Left lung (tissue), 14 donors: ENCODE measurements at places on chromosomes 4 and X.

DNA sequence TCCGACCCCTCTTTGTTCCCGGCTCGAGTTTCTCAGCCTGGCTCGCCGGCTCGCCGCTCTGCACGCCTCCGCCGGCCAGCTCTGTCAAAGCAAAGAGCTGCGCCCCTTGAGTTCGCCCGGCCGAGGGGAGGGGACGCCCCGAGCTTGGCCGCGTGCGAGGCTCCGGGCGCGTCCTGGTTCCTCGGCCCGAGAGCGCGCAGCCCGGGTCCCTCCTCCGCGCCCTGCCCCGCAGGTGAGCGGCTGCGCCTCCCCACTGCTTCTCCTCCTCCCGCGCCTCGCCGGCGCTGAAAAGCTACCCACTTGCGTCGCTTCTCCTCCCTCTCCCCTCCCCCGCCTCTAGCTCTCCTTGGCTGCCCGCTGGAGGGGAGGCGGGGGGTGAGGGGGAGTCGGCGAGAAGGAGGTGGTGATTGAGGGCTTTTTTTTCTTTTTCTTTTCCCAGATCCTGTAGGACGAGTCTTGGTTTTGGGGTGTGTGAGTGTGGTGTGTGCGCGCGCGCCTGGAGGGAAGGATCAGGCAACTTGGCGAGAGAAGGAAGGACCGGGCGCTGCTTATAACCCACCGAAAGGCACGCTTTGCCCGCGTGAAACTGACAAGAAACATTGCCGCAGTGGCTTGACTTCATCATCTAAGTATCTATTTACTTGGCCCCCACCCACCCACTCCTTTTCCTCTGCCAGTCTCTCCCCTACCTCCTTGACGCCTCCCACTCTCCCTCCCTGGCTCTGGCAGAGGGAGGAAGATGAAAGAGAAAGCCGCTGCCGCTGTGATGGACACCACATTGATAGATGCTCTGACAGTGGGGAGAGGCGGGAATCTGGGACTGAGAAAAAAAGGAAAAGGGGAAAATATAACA, at the start of gene LEF1:
Gene LEF1, minus strand, starts transcription at position 262 of the 853 bp plus-strand sequence. CDS start 1,165 bp downstream, outside the sequence.
- peak; percentile 75 for DNase-seq

GRCh38 chrX:70044541-70045245, 5.0 kb downstream of the AWAT2 start:
- DNase-seq, result no peak

DNA sequence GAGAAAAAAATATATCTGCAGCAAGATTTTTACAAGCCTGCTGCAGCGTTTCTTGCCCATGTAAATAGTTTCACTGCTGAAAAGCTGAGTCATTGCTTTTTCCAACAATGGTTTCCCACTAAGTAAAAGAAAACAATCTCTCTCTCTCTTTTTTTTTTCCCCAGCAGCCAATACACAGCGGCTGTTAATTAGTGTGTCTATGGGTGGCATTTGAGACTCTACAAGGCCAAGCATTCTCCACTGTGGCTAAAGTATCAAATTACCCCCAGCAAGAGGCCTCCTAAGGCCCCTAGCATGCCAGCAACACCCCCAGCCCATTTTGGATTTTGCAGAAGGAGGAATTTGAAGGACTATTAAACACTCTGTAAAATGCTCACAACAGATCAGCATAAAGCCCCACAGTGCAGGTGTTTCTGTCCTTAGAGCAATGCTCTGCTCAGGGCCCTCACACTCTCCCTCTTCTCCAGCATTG, 837.4 kb downstream of the TRIML1 start:
- DNase-seq, result no peak

DNA sequence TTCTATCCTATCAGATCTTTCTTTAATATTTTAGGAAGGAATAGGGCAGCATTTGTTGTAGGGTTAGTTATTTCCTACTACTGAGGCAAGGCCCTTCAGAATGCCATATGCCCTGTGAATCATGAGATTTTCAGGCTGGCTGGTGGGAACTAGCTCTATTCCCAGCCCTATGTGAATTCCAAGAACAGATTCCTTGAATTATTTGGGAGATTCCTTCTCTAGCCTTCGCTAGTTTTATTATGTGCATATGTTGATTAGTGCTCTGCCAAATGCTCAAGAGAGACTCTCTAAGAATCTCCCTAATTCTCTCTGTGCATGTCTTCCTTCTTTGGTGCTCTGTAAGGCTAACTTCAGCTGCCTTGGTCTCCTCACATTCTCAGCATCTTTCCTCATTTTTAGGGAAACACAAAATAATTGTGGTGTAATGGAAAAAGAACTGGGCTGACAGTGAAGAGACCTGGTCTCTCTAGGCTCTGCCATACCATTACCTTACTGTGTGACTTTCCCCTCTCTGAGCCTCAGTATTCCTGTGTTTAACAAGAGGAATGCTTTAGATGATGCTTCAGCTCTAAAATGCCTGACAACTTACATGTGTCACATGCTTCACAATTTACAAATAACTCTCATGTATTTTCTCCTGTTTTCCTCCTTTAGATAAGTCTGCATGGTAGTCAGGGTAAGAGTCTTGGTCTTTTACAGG, 79.7 kb downstream of the VMA21 start:
- DNase-seq, result no peak

- DNase-seq, result no peak
Measured at GRCh38 chr4:158299459-158300007, 89.2 kb downstream of the TMEM144 start.

DNA sequence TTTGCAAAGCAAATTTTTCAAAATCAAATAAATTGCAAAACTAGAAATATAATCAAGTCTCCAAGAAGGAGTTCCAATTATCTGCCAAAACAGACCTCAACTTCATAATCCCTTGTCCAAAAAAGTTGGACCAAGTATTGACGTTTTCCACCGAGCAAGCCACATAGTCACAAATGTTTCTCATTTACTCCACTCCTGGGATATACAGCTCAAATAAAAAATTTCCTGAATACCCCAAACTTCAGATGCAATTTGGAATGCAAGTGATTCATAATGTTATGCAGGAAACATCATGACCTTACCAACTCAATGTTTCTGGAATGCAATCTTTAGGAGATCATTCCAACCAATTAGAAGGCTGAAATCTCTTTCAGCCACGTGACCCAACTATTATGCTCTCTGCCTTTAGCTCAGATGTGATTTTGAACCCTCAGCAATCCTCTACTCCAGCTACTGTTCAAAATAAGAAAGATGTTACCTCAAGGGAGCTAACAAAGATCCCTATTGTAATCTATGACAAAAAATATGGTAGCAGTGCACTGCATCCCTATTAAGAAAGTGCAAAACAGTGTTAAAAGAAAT, 72.4 kb downstream of the PRDM5 start:
- DNase-seq, result no peak

DNA sequence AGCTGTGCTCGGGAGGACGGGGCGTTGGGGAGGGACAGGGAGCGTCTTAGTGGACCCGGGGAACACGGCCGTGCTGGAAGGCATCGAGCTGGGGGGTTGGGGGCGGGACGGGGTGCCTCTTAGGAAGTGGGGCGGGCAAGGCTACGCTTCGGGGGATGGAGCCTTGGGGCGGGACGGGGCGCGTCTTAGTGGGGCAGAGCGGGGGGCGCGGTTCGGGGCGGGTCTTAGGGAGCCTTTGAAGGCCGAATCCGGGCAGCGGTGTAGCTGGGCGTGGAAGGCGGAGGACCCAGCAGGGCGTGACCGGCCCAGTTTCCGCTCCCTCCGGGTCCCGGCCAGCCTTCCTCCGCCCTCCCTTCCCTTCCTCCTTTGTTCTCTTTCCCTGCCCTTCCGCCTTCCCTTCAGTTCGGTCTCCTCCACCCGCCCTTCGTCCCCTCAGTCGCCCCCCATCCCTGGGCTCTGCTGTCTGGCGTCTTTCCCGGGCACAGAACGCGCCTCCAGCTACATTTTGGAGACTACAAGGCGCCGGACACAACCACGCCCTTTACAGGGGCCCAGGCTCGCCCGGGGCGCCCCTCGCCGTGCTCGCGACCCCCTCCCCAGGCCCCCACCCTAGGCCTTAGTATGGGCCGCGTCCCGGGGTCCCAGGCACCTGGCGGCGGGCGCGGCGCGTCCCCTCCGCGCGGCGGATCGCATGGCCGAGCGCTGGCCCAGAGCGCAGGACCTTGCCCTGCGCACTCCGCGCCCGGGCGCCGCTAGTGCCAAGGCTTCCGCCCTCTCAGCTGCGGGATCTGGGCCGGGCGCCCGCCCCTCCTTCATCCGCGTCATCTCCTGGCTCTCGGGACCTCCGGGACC, at the start of gene ARSD:
Gene ARSD, minus strand, starts transcription at position 757 of the 852 bp plus-strand sequence. Its CDS starts 64 bp downstream, at position 693.
- DNase-seq, result peak; percentile 95

- no peak for DNase-seq
Measured at GRCh38 chr4:40300371-40301162, 34.6 kb upstream of the CHRNA9 start.

- DNase-seq, result no peak
Measured at GRCh38 chr4:15434676-15435075, 6.8 kb downstream of the C1QTNF7 start.

GRCh38 chr4:12186526-12186925, 757.8 kb upstream of the HS3ST1 start:
- DNase-seq, result no peak

- DNase-seq, result no peak
Measured at GRCh38 chr4:1239950-1240307, 9.0 kb downstream of the CTBP1 start.

GRCh38 chr4:168218645-168219044, 99.9 kb downstream of the DDX60 start:
- no peak for DNase-seq

DNA sequence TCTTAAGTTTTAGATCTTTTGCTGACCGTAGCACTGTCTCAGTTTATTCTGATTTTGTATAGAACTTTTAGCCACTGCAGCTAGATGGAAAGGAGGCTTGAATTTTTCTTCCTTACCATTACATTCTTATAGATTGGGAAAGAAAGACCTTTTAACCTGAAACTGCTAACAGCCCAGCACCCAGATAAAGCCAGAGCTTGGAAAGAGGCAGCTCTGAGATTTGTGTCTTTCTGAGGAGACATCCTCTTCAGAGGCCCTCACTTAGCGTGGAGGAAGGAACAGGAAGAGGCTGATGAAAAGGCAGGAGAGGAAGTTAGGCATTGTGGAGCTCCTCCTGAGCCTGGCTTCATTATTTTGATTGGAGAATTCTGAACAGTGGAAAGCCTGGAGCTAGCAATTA, 35.1 kb downstream of the ATG4A start:
- no peak for DNase-seq

- peak; percentile 57 for DNase-seq
Measured at GRCh38 chr4:823176-823760, 2.7 kb downstream of the CPLX1 start.

GRCh38 chr4:165656829-165657490, 216.1 kb upstream of the TLL1 start:
- DNase-seq, result no peak

GRCh38 chr4:79899481-79899880, 173.5 kb downstream of the ANTXR2 start:
- no peak for DNase-seq

GRCh38 chrX:50036426-50036825, 114.0 kb downstream of the CLCN5 start:
- no peak for DNase-seq

- no peak for DNase-seq
Measured at GRCh38 chr4:94545296-94545695, 93.6 kb downstream of the PDLIM5 start.

DNA sequence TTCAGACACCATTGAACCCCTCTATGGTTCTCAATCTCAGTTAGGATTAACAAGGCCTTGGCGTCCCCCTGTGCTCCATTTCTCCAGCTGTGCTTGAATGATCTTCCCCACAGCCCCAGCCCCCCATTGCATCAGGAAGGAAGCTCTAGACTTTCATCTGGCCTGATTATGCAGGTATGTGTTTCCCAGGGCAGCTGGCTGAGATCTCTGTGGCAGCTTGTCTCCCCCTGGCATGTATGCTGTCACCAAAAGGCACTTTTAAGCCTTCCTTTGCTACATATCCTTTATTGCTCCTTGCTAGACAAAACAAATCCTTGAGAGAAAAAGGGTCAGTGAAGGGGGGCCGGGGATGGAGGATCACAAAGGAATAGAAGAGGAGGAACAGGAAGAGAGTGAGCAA, 1056.0 kb upstream of the SLIT2 start:
- DNase-seq, result no peak

- no peak for DNase-seq
Measured at GRCh38 chrX:3271183-3271833, 75.1 kb downstream of the MXRA5 start.

- DNase-seq, result peak; percentile 76
Measured at GRCh38 chr4:168585168-168586091, 88.6 kb downstream of the PALLD start.

DNA sequence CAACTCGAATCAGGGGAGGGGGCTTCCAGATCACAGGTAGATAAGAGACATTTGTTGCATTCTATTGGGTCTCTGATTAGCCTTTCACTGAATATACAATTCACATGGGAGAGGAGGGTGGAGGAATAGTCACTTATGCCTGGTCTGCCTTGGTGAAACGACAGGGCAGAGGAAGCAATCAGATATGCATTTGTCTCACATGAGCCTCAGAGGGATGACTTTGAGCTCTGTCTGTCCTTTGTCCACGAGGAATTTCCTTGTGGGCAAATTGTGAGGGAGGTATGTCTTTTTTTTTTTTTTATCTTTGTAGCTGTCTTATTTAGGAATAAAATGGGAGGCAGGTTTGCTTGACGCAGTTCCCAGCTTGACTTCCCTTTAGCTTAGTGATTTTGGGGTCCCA, 28.5 kb upstream of the TMSB4X start:
- DNase-seq, result no peak

GRCh38 chr4:167973513-167973912, 118.8 kb upstream of the ANXA10 start:
- no peak for DNase-seq

GRCh38 chr4:12548678-12549077, 935.5 kb downstream of the RAB28 start:
- no peak for DNase-seq

DNA sequence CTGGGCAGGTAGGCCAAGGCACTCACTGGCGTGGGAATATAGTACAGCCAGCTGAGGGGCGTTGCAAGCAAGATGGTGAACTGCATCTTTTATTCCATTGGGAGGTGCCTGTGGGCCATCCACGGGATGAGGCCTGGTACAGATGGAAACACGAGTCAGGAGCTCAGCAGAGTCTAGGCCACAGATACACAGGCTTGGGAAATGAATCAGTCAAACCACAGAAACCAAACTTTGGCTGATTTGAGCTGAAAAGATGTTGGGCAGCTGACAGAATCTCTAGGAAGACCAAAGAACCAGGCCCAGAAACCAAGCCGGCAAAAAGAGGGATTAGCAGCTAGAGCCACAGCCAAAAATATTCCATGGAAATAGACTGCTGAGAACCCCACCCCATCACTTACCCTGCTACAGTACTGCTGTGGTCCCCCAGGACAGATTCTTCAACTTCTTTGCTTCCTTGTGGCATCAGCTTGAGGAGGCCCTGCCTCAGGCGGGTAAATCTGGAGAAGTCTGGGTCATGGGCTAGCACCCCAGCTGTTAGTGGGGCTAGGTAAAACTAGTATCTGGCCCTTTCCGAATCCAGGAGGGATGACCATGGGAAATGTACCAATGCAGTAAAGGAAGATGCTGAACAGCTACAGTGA, 75.4 kb downstream of the TMEM131L start:
- DNase-seq, result no peak

DNA sequence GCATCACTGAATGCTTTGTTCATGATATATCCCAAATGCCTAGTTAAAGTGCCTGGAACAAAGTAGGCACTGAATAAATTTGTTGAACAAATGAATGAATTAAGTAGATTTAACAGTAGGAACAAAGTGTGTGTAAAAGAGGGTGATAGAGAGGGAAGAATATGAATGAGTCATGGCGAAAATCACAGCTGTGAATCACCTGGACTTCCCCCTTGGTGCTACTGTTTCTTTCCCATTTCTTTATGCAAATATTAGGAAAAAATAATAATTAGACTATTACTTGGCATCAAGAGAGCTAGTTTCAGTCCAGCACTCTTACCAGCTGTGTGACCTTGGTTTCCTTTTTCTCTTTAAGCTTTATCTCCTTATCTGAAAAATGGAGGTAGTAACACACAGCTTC, 9.2 kb downstream of the SPIN3 start:
- DNase-seq, result no peak
